ENCODE measurements at places on chromosomes 5 and 9. TPM values are rescaled to one million over a fixed set of nuclear protein-coding genes. Genes with fewer than 3 reads are reported as not detected.

TMEFF1 gene
- total RNA-seq = 13.5 TPM

MTAP gene
- 30.0 TPM for total RNA-seq

LCN1 gene
- total RNA-seq = not detected

RLN2 gene
- total RNA-seq = 0.66 TPM

ZDHHC11 gene
- total RNA-seq = 11.7 TPM

SPATA6L gene
- 5.9 TPM for total RNA-seq

GRCh38 chr5:92896722-92897121 is 684.3 kb downstream of the NR2F1-AS1 start:
- H3K27ac ChIP-seq = no peak overlapping the region
- H3K36me3 ChIP-seq = no peaks in the 10 kb centered on the region

DNA sequence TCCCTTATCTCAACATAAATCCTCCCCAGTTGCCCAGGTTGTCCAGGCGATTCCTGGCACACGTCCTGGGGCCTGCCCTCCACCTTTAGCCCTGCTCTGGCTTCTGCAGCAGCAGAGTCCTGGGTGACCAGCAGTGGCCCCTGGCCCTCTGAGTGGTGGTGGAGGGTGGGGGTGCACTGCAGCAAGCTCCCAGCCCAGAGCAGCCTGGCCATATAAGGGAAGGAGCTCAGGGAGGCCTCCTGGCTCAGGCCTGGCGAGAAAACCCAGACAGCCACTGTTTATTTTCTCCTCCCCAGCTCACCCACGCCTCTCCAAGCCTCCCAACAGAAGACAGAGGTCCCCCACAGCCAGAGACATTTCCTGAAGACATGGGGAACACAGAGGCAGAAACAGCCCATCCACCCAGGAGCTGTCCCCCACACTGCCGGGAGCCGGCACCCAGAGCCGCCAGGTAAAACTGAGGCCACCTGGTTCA is 44.7 kb upstream of the IL17B start:
- no peak for DNase-seq
- peak overlapping the region; percentile 82 for H3K27ac ChIP-seq
- H3K4me1 ChIP-seq = peaks cover 28% of the 10 kb centered on the region
- no peak overlapping the region for H3K4me3 ChIP-seq
- no peaks in the 10 kb centered on the region for H3K27me3 ChIP-seq

DNA sequence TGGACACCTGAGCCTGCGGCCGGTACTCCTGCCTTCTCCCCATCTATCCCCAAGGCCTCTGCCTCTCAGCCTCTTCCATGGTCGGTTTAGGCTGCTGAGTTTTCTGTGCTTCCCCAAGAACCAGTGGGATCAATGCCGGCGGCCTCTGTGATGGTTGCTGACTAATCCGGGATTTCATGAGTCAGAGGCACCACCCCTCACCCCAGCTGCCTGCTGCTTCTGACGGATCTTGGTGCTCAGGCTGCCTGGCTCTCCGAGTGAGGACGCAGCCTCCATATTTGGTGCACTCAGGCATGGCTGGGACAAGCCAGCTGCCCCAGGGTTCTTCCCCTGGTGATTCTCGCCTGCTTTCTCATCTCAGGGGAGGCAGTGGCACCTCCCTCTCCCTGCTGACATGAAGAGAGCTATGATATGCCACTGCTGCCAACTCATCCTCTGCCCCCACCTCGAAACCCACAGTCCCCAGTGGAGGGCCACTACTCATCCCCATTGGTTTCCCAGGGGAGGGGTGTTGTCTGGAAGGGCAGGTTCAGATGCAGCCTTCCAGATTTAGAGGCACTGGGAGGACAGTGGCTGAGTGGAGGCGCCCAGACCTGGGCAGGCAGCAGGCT is 3.3 kb upstream of the MAN1B1 start:
- H3K27me3 ChIP-seq = peaks cover 40% of the 10 kb centered on the region
- no peak overlapping the region for H3K4me3 ChIP-seq
- no peak for DNase-seq
- H3K27ac ChIP-seq = no peak overlapping the region
- peaks cover 27% of the 10 kb centered on the region for H3K36me3 ChIP-seq

DNA sequence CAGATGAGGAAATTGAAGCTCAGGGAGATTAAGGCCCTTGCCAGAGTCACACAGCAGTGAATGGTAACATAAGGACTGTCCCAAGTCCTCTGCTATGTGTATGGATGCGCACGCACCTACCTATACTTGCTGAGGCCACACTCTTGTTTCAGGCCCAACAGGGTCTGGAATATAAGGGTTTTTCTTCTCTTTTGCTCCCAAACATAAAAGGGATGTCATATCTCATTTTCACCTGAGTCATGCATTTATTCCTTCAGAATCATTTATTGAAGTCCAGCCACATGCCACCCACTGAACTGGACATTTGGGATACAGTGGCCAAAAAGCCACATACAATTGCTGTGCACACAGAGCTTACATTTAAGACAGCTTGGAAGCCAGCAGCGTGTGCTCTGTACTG is 92.0 kb downstream of the SH3TC2 start:
- no peaks in the 10 kb centered on the region for H3K36me3 ChIP-seq
- H3K27me3 ChIP-seq = no peaks in the 10 kb centered on the region
- no peak for DNase-seq
- no peak overlapping the region for H3K4me3 ChIP-seq
- H3K4me1 ChIP-seq = peaks cover 5% of the 10 kb centered on the region

- H3K27me3 ChIP-seq = no peaks in the 10 kb centered on the region
- no peaks in the 10 kb centered on the region for H3K4me1 ChIP-seq
- no peak overlapping the region for H3K27ac ChIP-seq
Observed at GRCh38 chr5:68746220-68746619, 347.6 kb upstream of the SLC30A5 start.

GRCh38 chr9:91220491-91221135 is 141.1 kb downstream of the AUH start:
- no peak for DNase-seq
- peaks cover 3% of the 10 kb centered on the region for H3K36me3 ChIP-seq
- no peak overlapping the region for H3K27ac ChIP-seq
- no peaks in the 10 kb centered on the region for H3K4me1 ChIP-seq

GRCh38 chr9:130901498-130902203 is 5.0 kb upstream of the QRFP start:
- H3K36me3 ChIP-seq = peaks cover 19% of the 10 kb centered on the region
- H3K4me3 ChIP-seq = no peak overlapping the region
- no peak for DNase-seq
- H3K27me3 ChIP-seq = no peaks in the 10 kb centered on the region
- H3K27ac ChIP-seq = no peak overlapping the region

DNA sequence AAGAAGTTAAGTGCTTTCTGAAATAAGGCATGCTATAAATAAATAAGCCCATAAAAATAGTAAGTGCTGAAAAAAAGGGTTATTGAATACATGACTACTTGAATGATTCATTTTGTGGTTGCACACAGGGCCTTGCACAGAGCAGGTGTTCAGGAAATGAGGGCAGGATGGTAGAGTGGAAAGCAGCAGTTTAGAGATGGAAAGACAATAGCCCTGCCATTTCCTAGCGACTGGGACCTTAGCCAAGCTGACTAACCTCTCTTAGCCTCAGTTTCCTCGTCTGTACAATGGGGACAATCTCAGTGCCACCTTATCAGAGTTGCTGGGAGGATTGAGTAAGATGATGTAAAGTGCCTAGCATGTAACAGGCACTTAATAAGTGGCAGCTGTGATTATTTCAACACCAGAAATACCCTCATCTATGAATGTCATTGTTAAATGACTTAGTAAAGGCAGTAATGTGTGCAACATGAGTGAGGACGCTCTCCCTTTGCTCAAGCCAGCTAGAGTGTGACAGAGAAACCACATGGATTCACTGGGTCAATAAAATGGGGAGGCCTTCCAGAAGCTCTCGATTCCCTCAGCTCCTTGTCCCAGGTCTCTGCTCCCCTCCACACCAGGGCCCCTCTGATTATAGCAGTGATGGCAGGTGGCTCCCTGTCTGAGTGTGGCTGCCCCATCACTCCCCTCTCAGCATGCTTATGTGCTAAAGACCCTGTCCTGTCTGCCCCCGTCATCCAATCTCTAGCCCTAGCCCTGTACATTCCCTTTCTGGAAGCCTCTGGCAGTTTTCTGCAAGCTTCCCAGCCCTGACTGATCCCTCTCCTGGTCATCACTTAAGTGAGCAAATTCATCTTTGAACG is 16.0 kb upstream of the PHF19 start:
- no peak overlapping the region for H3K27ac ChIP-seq
- no peak for DNase-seq
- no peaks in the 10 kb centered on the region for H3K27me3 ChIP-seq

DNA sequence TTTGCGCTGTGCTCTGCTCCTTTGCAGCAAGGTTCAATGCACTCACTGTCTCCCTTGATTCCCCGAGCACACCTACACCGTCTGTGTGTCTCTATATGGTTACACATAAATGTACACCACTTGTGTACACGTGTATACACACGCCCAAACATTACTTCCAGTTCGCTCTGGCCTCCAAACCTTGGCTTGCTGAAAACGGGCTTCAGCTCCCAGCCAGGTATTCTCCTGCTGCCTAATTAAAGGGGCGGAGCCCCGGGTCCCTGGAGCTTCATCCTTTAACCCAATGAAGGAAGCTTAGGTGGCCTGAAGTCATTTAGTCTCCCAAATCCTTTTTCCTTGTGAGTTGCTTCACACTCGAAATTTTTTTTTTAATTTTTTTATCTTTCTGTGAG is 4.6 kb downstream of the ISL1 start:
- H3K4me3 ChIP-seq = no peak overlapping the region
- H3K27ac ChIP-seq = no peak overlapping the region
- H3K27me3 ChIP-seq = peaks cover 98% of the 10 kb centered on the region
- H3K36me3 ChIP-seq = no peaks in the 10 kb centered on the region
- peaks cover 31% of the 10 kb centered on the region for H3K4me1 ChIP-seq

- peak overlapping the region; percentile 80 for H3K27ac ChIP-seq
- peaks cover 18% of the 10 kb centered on the region for H3K4me1 ChIP-seq
- peak overlapping the region; percentile 80 for H3K4me3 ChIP-seq
Observed at GRCh38 chr9:95504053-95504963, 12.5 kb downstream of the PTCH1 start.

GRCh38 chr9:71279151-71279739 is 157.8 kb upstream of the TRPM3 start:
- H3K4me1 ChIP-seq = no peaks in the 10 kb centered on the region
- no peaks in the 10 kb centered on the region for H3K36me3 ChIP-seq

DNA sequence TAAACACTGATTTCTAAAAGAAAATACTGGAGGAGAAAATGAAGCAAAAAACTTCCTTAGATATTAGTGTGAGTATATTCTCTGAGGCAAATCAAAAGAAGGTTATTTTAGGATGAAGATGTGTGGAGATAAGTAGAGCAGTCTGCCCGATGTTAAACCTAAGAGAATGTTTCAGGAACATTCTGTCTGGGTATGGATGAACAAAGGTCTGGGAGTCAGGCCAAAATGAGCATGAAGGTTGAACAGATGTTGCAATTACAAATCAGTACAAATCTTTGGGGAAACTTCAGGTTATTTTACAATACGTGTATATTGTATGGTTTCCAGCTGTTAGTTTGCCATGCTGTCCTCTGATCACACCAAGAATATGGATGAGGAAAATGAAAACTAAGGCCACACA is 14.4 kb upstream of the CEP78 start:
- no peak overlapping the region for H3K27ac ChIP-seq
- H3K36me3 ChIP-seq = no peaks in the 10 kb centered on the region
- no peaks in the 10 kb centered on the region for H3K27me3 ChIP-seq

GRCh38 chr5:58760222-58760621 is 177.3 kb downstream of the RAB3C start:
- H3K27ac ChIP-seq = no peak overlapping the region
- no peak for DNase-seq
- H3K36me3 ChIP-seq = no peaks in the 10 kb centered on the region
- no peak overlapping the region for H3K4me3 ChIP-seq
- no peaks in the 10 kb centered on the region for H3K27me3 ChIP-seq
- H3K4me1 ChIP-seq = no peaks in the 10 kb centered on the region

DNA sequence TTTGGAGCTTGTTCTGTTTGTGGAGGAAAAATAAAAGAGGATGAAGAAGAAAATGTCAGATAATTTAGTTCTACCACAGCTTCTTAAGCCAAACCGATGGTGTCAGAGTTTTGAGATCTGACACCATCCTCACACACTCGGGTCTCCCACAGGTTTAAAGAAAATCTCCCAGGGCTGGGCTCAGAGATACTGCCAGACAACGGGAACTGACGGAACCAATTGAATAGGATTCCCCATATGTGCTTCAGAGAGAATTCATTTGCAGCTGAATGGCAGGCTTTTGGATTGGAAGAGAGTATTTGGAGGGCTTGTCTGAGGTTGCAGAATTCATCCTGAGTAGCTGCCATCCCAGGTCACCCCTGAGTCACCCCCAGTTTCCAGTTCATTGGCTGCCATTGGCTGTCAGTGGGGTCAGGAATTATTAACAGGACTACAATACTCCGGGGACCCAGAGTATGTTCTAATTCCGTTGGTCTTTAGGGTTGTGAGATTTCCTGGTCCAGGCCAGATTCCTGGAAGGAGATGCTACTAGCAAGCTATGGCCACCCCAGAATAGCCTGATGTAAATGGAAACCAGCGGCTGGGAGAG is 131.3 kb downstream of the PDZD2 start:
- no peak for DNase-seq
- H3K27me3 ChIP-seq = no peaks in the 10 kb centered on the region
- H3K27ac ChIP-seq = no peak overlapping the region
- peaks cover 3% of the 10 kb centered on the region for H3K4me1 ChIP-seq

GRCh38 chr9:976258-976942 is at the start of gene DMRT3:
Gene DMRT3, plus strand, starts transcription at chr9:976655. Its CDS starts 347 bp downstream, at chr9:977002.
- H3K27ac ChIP-seq = no peak within 1 kb of the TSS
- H3K4me1 ChIP-seq = peaks cover 31% of the 10 kb centered on the region
- no peak within 1 kb of the TSS for H3K4me3 ChIP-seq
- no peaks in the 10 kb centered on the region for H3K36me3 ChIP-seq
